ENCODE measurements at places on chromosomes 6 and 20.

- DNase-seq: peak; percentile 86
Observed at GRCh38 chr6:12595161-12595811, 121.3 kb upstream of the PHACTR1 start.

- no peak for DNase-seq
Observed at GRCh38 chr20:63443606-63444395, 28.7 kb downstream of the KCNQ2 start.

GRCh38 chr20:56945057-56945456, 316.0 kb downstream of the TFAP2C start:
- DNase-seq: no peak

GRCh38 chr6:103326760-103327757, 1532.7 kb downstream of the HACE1 start:
- no peak for DNase-seq

DNA sequence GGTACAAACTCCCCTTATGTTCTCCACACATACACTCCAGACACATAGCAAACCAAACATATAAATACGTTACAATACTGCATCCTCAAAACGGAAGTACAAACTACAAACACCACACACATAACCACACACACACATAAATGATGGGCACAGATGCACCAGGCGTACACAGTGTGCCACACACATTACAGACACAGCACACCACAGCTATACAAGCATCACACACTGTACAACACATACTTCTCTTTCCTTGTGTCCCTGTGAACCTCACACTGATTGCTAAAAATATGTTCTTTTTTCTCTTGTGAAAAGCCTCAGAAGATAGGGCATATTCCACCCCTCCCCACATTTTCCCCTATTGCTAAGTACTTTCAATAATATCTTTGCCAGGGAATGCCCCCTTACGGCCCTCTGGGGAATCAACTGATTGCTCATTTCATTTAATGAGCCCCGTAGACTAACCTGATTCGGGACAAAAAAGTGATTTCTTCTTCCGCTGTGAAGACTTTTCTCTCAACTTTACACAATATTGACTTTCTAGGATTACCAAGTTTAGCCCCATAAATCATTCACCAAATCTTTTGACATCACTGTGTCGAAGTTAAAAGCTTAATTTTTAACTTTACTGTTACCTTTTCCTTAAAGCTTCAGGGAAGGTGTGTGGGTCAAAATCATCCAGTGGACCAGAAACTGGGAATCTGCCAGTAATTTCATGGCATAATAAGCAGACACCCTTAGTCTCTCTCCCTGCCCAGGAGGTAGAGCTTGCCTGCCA, at the start of gene SLC17A1:
Gene SLC17A1, minus strand, starts transcription at position 521 of the 775 bp plus-strand sequence. CDS start 1,495 bp downstream, outside the sequence.
- no peak for DNase-seq
